ENCODE measurements at places on chromosomes 11 and 22. TPM values are rescaled to one million over a fixed set of nuclear protein-coding genes. Genes with fewer than 3 reads are reported as not detected.

- DNase-seq, result no peak
These were observed 52.2 kb downstream of the JAM3 start for GRCh38 chr11:134120921-134121526.

DNA sequence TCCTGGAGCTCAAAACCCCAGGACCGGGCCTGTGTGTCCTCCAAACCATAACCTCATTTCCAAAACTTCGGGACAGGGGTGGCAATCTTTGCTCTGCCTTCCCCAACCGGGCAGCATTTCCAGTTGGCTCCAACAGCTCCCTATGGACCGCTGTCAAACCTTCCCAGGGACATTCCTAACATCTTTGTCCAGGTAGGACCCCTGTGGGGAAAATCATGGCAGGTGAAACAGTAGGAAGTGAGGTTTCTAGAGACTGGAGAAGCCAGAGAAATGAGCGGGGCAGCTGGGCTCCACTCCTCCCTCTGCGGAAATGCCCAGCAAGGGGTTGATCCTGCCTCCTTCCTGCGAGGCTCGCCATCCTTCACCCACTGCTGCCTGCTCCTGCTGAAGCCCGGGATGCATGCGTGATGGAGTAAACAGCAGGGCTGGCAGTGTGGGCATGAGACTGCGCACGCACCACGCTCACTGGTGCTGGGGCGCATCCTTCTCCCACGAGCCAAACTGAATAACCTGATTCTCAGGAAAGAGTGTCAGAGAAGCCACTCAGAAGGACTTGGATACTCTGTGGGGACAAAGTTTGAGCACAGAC, 136.4 kb downstream of the BUD13 start:
- DNase-seq, result no peak

DNA sequence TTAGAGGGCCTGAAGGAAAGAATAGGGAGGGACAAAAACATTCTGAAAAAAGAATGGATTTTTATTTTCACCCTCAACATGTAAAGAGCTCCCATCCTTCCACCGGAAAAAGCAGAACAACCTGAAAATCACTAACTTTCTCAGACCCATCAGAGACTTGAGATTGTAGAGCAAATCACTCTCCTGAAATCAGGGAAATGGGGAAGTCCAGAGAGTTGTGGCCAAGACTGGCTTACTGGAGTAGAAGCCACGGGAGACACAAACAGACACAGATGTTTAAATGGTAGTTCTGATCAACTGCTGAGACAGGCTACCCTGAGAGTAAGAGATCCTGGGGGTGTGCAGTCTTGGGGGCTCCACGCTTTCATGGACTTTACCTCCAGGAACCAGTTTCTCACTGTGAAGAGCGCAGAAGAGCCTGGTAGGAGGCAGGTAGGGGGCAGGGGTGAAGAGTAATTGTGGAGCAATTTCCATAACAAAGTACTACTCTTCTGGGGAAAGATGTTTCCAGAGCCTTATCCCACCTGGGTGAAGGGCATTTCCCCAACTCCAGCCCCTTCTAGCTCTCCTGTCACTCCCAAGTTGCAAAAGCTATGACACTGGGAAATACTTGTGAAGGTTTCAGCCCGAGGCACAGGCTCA, 47.1 kb downstream of the ASCL2 start:
- DNase-seq, result no peak

GRCh38 chr11:10390375-10390774, 64.7 kb upstream of the AMPD3 start:
- DNase-seq, result no peak

DNA sequence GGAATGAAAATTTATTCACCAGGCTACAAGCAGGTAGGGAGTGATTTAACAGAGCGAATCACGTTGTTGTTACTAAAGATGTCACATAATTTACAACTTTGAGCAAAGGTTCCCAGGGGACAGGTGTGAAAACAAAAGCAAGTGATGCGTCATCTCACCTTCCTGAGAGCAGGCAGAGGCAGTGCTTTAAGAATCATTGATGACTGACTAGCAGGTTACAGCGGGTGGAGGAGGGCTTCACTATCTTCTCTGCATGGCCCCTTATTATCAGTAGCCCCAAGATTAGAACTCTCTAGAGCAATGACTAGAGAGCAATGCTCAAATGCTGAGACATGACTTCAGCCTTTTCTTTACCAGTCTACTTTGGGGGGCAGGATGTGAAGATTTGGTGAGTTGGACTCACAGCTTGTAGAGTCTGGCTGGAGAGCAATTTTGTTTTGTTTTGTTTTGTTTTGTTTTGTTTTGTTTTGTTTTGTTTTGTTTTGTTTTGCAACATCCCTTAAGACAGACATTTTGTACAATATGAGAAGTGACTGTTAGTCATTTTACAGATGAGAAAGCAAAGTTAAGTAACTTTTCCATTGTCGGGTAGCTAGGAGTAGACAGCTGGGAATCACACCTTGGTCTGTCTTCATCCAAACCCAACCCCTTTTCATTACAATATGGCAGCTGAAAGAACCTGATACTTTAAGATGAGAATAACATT, 84.8 kb downstream of the SLC1A2 start:
- no peak for DNase-seq

GRCh38 chr11:78370406-78371172, 47.0 kb downstream of the GAB2 start:
- no peak for DNase-seq

DNA sequence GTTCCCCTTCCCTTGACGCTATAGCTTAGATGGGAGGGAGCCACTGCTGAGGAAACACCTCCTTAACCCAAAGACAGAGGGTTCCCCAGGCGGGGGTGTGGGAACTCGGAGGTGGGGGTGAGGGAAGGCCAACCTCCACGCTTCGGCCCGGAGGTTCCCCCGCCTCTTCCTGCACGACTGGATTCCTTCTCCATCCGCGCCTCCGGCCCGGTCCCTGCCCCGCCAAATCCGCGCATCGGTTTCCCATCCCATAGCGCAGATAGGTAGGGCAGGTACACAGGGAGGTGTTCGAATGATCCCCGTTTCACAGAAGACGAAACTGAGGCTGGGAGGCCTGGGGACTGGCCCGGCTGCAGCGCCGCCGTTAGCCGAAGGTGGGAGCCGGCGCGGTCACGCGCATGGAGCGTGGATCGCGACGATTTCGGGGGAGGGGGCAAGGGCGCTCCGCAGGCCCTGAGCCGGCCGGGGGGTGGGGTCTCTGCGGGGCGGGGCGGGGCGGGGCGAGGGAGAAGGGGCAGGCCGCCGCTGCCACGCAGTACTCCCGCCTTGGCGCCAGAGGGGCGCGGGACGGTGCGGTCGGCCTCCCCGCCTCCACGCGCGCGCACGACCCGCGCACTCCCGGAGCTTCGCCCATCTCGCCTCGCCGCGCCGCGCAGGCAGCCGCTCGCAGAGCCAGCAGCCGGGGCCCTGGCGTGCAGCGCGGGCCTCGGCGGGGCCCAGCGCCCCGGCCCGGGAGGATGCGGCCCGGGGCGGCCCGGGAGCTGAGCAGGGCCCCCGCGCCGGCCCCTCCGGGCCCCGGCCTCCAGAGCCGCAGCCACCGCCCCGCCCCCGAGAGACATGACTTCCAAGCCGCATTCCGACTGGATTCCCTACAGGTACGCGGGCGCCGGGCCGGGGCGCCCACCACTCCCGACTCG, at the start of gene TUB:
TSS of gene TUB (plus strand) at position 538 of the 917 bp plus-strand sequence. CDS start at position 838, 300 bp downstream.
- DNase-seq, result no peak

- DNase-seq, result no peak
These were observed 33.9 kb downstream of the PRDM11 start for GRCh38 chr11:45180179-45180847.

GRCh38 chr22:37269936-37270678, 12.2 kb upstream of the CYTH4 start:
- no peak for DNase-seq

MPEG1 gene
- total RNA-seq, result not detected

CEP126 gene
- total RNA-seq, result 0.50 TPM

PIWIL4 gene
- total RNA-seq, result 0.55 TPM
